Brain (organoid and tissue), 16 donors: ENCODE measurements at places on chromosomes 13 and 19. TPM values are rescaled to one million over a fixed set of nuclear protein-coding genes. Genes with fewer than 3 reads are reported as not detected.

The GDF15 gene
- 5.2 TPM for polyA plus RNA-seq

The PLIN4 gene
- 2.3 TPM for polyA plus RNA-seq

The CYP2F1 gene
- polyA plus RNA-seq = not detected

The MVB12A gene
- polyA plus RNA-seq = 64.9 TPM

The LIPE gene
- 74.5 TPM for polyA plus RNA-seq

The RRAS gene
- polyA plus RNA-seq = 18.8 TPM

The PRODH2 gene
- not detected for polyA plus RNA-seq

The PPM1N gene
- polyA plus RNA-seq = 1.8 TPM
